ENCODE measurements at places on chromosomes 16 and 17.

- DNase-seq, result no peak
These were observed 160.6 kb downstream of the IRX3 start for GRCh38 chr16:54125751-54126655.

GRCh38 chr17:5700745-5701144 lies 116.4 kb upstream of the NLRP1 start:
- DNase-seq, result no peak

DNA sequence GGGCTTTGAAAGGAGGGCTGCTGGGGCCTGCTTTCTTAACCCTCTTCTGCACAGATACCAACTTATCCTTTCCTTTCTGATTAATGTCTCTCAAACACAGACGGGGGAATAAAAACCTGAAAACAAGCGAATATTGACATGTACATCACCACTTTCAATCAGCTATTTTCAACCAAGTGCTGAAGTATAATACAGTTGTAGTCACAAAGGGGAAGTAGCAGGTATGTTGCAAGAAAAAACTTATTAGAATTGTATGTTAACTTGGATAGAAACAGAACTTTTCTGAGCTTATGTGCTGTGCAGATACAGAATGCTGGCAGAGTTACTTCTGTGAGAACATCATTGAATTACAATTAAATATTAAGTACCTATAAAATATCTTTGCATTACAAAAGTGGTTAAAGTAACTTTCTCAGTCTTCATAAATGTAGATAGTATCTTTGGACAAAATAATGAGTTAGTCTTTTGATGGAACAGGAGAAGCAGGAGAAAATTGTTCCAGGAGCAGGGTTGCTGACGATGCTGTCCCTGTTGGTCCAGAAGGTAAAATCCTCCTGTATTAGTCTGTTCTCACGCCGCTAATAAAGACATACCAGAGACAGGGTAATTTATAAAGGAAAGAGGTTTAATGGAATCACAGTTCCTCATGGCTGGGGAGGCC lies 59.5 kb downstream of the RPTOR start:
- DNase-seq, result no peak

DNA sequence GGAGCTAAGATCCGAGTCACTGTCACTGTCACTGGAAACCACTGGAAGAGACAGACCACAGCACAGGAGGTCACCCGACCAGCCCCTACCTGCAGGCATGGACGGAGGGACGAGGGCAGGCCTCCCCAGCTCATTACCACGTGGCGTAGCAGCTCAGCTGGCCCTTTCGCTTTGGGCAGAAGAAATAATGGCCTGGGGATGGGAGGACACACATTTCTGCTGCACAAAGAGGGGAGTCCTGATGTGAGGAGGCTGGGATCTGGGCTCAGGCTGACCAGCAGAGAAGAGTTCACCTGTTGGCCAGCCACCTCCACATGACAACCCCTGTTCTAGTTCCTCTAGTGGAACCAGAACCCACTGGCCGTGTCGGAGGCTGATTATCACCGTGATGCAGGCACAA lies 38.2 kb upstream of the DOC2B start:
- no peak for DNase-seq

GRCh38 chr16:69522041-69522578 lies 43.7 kb upstream of the NFAT5 start:
- no peak for DNase-seq

DNA sequence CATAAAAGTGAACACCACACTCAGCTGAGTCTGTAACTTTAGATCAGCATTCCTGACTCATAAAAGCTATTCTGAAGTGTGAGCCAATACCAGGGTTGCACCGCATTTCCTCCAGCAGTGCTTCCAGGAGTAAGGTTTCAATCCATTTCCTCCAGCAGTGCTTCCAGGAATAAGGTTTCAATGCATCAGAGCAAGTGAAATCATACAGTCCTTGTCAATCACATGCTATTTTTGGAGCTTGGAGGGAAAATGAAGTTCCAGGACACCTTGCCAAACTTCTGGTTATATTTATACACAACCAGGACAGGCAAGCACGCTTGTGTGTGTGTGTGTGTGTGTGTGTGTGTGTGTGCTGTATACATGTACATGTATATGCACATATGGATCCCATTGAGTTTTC lies 327.6 kb downstream of the GRIN2A start:
- no peak for DNase-seq

DNA sequence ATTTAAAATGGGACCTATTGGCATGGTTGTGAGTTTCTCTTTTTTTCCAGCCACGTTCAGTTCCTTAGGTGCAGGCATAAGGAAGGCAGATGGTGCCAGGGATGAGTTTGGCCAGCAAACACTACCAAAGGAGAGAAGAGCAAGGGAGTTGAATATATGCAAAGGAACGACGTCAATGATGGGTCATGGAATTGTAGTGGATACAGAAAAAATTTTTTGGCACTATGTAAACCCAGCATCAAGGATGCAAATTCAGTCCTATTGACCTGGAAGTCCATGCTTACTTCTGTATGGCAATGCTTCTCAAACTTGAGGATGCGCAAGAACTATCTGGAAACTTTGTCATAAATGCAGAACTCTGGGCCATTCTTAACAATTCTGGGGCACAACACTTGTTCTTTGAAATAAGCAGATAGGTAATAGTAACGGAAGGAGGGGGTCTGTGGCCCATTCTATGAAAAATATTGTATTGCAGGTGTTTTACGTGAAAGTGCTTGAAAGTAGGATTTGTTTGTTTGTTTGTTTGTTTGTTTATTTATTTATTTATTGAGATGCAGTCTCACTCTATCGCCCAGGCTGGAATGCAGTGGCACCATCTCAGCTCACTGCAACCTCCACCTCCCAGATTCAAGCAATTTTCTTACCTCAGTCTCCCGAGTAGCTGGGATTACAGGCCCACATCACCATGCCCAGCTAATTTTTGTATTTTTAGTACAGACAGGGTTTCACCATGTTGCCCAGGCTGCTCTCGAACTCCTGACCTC lies 18.0 kb downstream of the APOH start:
- DNase-seq, result no peak

- no peak for DNase-seq
These were observed 224.2 kb downstream of the CYB561 start for GRCh38 chr17:63221939-63222338.

- DNase-seq, result peak; percentile 47
These were observed 167.0 kb downstream of the MRM1 start for GRCh38 chr17:36768394-36768793.

DNA sequence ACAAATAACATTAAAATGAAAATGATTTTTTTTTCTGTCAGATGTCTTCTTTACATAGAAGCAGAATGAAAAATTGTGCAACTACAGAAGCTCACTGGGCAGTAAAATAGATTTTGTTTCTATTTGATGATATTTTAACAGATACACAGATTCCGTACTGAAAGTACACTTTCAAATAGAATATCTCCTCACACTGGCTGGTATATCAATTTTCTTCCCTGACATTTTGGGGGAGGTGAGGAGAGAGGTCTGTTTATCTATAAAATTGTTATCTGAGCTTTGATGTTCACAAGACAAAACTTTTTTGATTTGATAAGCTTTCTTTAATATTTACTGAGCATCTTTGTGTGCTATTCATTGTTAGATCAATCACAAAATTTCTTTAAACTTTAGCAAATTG lies 124.3 kb upstream of the NACA2 start:
- no peak for DNase-seq

DNA sequence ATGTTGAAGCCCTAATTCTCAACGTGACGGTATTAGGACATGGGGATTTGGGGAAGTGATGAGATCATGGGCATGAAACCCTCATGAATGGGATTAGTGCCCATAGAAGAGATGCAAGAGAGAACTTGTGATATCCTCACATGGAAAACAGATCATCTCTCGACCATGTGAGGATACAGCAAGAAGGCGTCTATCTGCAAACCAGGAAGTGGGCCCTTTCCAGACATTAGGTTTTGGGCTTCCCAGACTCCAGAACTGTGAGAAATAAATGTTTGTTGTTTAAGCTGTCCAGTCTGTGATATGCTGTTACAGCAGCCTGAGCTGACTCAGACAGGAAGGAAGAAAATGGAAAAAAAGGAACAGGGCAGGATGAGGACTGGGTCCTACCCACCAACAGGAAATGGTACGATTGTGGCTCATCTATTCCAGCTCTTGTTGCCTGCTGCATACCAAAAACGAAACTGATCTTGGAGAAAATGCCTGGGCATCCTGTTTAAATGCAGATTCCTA lies 21.9 kb upstream of the SSTR2 start:
- DNase-seq, result no peak

- DNase-seq, result no peak
These were observed 296.4 kb downstream of the MAP2K6 start for GRCh38 chr17:69710926-69711325.

DNA sequence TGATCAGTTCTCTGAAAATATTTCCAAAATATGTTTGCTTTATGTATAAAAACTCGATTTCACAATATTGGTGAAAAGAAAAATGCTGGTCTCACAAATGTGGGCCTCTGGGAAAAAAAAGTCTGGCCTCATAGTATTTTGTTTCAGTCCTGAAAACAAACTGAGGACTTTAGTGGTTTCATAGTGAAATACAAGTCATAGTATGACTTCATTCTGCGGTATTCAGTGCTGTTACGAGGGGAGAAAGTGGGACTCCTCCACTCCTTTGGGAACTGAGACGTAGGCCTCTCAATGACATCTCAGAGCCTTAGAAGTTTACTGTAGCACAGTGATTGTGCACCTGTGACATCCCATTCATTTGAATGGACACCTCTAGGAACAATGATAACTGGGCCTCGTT lies 56.0 kb downstream of the CYB561 start:
- no peak for DNase-seq

- no peak for DNase-seq
These were observed 70.8 kb downstream of the MAP2K6 start for GRCh38 chr17:69485251-69485661.

DNA sequence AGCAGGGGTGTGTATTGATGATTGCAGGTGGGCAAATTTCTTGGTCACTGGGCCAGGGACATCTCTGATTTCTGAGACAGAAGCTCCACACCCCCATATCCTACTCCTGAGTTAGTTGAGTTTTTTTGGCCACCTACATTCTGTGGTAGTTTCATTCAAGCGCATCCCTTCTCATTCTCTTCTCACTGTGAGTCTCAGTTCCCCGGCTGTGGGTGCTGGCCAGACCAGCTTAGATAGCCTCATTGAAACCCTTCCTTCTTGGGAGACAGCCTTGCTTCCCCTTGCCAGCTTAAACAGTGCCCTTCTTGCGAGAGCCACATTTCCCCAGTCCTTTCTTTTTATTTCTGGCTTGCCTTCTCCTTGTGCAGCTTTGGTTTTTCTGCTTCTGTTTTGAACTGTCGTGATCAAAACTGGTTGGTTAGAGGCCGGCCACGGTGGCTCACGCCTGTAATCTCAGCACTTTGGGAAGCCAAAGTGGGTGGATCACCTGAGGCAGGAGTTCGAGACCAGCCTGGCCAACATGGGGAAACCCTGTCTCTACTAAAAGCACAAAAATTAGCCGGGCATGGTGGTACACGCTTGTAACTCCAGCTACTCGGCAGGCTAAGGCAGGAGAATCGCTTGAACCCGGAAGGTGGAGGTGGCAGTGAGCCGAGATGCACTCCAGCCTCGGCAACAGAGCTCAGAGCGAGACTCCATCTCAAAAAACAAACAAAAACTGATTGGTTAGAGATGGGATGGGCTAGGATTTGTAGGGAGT lies 2.8 kb downstream of the GPT2 start:
- DNase-seq, result no peak

DNA sequence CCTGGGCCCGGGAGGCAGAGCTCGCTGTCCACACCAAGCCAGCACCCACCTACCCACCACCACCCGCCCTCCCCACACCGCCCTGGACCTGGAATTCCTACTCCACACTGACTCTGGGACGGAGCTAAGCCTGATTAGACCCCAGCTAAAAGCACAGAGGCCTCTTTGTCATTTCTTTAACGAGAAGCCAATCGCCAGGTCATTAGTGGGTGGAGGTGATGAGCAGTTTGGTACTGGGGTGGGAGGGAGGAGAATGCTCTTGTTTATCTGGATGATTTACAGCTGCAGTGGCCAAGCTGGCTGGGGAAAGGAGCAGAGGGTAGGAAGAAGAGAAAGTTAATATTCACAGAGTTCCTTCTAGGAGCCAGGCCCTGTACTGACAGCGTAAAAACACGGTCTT lies 6.0 kb upstream of the BHLHA9 start:
- no peak for DNase-seq

DNA sequence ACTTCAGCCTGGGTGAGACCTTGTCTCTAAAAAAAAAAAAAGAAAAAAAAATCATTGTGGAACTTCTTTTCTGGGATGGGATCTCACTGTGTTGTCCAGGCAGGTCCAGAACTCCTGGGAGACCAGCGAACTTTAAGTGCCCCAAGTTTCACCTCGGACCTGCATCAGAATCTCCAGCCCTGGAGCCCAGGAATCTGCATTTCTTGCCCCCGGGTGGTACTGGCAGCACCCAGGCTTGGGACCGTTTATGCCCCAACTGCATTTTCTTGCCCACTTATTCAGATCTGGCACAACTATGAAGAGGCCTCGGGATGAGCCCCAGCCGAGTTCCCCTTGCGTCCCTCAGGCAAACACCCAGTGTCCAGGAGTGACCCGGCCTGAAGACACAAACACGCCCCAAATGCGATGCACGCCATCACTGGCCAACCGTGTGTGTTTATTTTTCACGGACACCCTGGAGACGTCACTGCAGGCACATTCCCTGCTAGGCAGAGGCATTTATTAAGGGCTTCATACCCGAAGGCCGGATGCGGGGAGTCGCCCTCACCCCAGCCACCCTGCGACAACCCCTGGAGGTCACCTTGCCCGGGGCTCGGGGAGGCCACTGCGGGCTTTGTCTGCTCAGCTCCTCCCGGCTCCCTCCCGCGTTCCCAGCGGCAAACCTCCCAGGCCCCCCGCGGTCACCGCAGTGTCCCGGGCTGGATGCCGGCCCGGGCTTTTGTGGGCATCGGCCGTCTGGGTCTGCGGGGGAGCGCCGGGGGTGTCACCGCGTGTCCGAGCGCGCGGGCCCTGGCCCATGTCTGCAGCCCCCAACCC lies 684 bp upstream of the SPIRE2 start:
- peak; percentile 68 for DNase-seq

DNA sequence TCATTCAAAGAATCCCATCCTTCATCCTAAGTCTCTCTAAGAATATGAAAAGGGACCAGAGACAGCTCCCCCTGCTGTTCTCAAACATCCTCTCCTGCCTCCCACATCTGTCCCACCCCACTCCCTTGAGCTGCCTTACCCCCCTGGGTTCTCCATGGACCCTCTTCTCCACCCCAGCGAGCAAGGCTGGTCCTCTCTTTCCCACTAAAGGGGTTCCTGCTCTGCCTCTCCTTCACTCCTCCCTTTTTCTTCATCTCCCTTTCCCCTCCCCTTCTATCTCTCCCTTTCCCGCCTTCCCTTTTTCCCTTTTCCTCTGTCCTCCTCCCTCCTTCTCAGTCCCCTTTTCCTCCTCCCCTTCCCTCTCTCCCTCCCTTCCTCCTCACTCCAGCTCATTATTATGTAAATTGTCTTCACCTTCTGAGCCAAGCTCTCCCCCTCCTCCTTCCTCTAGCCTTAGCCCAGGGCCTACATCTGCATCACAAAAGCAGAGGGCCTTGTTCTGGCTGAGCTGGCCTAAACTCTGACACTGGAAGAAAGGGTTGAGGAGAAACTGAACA lies 90.0 kb downstream of the GNAO1 start:
- no peak for DNase-seq

Measured in right kidney (tissue), 9 donors.